ENCODE measurements at places on chromosomes 5 and 9.

DNA sequence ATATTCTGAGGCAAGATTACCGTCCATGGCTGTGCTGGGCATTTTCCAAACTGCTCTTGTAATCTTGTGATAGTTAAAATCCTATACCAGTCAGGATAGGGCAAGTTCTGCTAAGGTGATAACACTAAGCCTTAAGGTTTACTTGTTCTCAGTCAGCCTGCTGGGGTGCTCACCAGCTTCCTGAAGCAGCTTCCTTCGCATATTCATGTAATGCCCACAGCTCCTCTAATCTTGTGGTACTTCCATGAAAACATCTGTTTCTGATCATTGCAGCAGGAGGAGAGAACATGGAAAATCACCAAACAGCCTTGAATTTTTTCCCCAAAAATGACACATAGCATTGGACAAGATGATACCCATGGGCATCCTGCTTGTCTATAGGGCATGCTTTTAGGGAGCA lies 473.2 kb downstream of the MED10 start:
- no peak for DNase-seq

GRCh38 chr5:11801061-11801460 lies 103.2 kb downstream of the CTNND2 start:
- DNase-seq = no peak

GRCh38 chr9:12964271-12964670 lies 189.5 kb downstream of the LURAP1L start:
- DNase-seq = no peak

- DNase-seq = no peak
Measured at GRCh38 chr9:109496841-109497225, 1.3 kb downstream of the PTPN3 start.

- no peak for DNase-seq
Measured at GRCh38 chr9:68507130-68507805, 33.4 kb downstream of the TMEM252 start.

DNA sequence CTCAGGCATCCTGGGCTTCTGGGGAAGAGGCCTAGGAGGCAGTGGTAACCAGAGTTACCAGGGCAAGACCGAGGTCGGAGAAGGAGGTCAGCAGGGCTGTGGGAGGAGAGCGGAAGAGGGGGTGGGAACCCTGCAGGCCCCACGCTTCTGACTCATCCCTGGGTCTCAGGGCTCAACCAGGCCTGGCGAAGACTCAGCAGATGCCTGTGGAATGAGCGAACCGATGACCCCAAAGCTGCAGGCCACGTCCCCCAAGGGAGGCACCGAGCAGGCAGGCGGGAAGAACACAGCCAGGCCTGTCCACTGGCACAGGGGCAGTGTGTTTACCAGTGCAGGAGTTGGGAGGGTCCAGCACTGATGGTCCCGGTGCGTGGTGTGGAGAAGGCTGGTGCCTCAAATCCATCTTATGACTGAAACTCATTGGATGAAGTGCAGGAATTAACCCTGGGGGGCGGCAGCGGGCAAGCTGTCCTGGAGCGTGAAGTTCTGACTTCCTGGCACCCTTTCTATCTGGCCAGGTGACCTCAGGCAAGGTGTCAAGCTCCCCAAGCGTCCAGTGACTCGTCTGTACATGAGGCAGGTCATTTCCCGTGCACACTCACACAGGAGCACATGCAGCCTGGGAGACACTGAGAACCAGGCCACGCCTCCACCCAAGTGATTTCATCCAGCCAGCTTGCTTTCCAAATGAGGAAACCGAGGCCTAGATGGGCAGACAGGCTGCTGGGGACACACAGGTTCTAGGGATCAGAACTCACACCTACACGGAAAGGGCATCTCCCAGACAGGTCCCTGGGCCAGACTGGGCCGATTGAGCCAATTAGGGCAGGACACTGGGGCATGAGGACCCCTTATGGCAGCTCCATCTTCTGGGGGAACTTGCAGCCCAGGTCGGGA lies 69.1 kb downstream of the ADAMTS2 start:
- no peak for DNase-seq

DNA sequence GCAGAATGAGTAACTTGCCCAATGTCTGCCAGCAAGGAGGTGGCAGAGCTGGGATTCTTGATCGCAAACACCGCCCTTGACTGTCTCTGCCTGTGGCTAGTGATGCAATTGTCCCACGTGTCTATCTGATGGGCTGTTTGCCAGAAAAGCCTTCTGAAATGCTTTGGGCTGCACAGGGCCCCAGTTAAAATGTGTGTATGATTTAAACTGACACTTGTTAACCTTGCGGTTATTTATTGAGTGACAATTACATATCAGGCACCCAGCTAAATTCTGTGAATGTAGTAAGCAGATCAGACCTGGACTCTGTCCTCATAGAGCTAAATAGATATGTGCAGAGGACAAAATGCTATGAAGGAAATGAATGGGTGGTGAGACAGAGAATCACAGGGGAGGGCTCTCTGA lies 11.6 kb upstream of the IL12B start:
- DNase-seq = peak; percentile 84

Data from CD4-positive, alpha-beta T cell treated with Interleukin-17A for 1 hour (primary cell).